SJSA1 (cell line): ENCODE measurements at places on chromosomes 11 and 22. TPM values are rescaled to one million over a fixed set of nuclear protein-coding genes. Genes with fewer than 3 reads are reported as not detected.

DNA sequence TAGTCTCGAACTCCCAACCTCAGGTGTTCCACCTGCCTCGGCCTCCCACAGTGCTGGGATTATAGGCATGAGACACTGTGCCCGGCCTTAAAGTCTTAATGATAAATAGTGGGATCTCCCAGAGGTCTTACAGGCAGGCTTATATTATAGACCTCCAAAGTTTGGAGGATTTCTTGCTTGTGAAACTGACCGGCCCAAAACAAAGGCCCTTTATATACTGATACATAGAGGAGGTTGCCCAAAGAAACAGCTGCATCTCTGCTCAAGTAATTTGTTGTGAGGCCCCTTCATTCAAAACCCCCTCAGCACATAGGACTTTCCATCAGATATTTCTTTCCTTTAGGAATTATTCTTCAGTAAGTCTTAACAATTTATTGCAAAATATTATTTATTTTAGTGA lies 27.4 kb upstream of the RDX start:
- no peak for DNase-seq

DNA sequence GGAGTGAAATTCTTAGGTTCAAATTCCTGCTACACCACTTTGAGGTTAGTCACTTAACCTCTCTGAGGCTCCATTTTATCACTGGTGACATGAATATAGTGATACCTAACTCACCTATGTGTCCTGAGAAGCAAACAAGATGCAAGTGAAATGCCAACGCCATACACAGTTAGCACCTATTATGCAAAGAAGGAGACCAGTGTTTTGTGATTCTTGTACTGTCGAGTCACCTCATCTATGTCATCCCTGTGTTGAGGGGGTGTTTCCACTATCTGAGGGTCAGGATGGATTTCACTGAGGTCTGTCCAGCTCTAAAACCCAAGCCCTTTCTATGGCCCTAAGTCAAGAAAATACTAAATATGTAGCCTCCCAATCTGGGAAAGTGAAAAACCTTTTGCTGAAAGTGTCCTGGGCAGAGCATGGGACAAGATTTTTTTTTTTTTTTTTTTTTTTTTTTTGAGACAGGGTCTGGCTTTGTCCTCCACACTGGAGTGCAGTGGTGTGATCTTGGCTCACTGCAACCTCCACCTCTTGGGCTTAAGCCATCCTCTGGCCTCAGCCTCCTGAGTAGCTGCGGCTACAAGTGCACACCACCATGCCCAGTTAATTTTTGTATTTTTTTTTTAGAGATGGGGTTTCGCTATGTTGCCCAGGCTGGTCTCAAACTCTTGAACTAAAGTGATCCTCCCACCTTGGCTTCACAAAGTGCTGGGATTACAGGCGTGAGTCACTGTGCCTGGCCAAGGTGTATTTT lies 5.0 kb upstream of the MCM5 start:
- no peak for DNase-seq

DNA sequence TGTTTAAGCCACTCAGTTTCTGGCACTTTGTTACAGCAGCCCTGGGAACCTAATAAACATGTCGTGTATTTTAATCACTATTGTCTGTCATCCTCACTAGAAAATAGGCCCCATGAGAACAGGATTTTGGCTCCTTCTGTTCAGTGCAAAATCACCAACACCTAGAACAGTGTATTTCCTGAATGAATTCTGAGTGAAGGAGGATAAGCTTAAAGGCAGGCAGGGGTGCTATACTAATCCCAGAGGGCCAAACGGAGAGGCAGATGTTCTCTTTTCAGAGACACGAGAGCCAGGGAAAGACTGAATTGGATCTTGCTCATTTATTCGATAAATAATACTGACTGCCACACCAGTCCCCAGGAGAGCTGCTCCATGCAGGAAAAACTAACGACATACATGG lies 10.4 kb downstream of the SMCO4 start:
- no peak for DNase-seq

Gene P2RY6
- not detected in 2 replicates for total RNA-seq

GRCh38 chr11:6022956-6023355 lies 7.6 kb downstream of the OR56A1 start:
- no peak for DNase-seq

DNA sequence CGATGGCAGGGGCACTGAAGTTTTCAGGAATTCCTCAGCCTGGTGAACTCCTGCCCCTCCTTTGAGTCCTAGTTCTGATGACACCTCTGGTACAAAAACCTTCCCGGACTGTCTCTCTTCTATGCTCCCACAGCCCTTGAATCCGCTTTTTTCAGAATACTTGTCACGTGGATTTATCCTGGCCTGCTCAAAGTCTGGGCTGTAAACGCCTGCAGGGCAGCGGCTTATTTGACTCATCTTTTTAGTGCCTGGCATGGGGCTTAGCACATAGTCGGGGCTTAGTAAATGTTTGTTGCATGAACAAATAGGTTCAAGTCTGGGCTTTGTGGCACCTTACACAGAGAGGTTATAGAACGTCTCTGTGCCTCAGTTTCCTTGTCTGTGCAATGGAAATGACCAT lies 13.4 kb upstream of the KCNJ11 start:
- DNase-seq = no peak

Gene ART1
- not detected in 2 replicates for total RNA-seq

Gene RAC2
- 2.0 and 2.1 TPM in 2 replicates for total RNA-seq

Gene TRIM6
- total RNA-seq = 24.1 and 26.2 TPM in 2 replicates

DNA sequence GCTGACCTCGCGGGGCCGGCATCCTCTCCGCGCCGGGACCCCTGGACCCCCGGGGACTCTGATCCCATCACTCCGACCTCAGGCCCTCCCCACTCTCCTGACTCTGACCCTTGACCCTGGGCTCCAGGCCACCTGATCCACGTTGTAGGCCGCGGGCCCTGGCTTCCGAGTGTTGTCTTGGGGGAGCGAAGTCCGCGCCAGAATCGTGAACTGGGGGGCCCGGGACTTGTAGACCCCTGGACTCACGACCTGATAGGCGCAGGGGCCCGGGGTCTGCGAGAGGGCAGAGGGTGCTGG lies 716 bp upstream of the TYMP start:
- DNase-seq = no peak

Gene MPST
- 37.3 and 38.3 TPM in 2 replicates for total RNA-seq

Gene OR52N4
- not detected in 2 replicates for total RNA-seq

DNA sequence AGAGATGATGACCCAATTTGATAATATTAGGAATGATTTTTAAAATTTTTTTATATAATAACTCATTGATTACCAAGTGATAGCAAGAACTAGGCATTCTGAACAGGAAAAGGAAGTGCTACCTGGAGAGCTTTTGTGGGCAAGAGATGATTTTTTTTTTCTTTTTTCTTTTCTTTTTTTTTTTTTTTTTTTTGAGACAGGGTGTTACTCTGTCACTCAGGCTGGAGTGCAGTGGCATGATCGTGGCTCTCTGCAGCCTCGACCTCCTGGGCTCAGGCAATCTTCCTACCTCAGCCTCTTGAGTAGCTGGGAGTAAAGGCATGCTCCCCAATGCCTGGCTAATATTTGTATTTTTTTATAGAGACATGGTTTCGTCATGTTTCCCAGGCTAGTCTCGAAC lies 40.4 kb downstream of the TNRC6B start:
- no peak for DNase-seq

DNA sequence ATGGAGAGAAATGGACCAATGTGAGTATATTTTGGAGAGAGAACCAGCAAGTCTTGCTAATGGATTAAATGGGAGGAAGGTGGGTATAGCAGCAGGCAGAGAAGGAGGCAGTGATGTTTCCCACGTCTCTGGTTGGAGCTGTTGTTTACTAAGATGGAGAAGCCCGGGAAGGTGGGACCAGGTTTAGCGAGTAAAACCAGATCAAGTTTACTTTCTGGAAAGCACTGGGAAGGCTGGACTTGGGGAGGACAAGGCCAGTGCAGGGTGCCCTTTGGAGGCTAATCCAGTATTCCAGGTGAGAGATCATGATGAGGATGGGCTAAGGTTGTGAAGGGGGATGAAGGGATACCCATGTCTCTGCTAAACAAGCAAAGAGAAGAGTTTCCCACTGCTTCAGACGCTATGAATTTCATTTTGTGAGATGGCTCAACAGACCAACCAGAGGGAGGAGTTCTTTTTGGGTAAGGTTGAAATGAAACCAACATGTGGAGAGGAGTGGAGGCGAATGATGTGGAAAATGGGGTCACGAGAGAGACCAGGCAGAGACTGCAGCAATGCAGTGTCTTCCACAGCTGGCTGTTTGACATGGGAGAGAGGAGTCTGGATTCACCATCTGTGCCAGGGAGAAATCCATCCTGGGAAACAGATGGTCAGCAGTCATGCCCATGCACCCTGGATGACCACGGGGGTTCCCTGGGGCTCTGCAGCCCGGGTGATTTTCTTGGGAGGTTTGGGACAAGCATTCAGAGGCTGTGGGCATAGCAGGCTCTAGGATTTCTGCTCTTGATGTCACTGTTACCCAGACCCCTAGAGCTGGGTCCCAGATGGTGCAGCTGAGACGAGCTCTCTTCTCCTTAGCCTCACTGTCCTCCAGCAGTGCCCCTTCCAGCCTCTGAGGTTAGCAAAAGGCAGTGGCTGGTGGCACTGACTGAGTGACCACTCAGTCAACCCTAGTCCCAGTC lies 24.9 kb downstream of the COMMD9 start:
- no peak for DNase-seq

GRCh38 chr11:116112087-116112935 lies 608.1 kb upstream of the CADM1 start:
- no peak for DNase-seq

Gene SCN4B
- total RNA-seq = not detected in 2 replicates

DNA sequence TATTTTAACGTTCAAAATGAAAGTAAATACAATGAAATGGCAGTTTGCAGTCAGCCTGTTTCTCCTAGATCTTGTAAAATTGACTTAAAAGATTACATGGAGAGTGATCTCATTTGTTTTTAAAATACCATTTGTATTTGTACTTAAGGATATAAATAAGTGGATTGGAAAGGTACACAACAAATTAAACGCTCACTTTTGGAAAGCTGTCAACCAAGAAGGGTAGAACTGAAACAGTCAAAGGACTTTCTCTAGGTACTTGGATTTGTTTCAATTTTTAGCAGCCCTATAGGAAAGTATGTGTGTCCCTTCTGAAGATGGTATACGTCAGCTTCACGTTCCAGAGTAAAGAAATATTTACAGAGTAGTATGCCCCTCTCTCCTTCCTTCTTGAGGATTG lies 7.3 kb downstream of the TBRG1 start:
- DNase-seq = no peak

Gene PRR33
- total RNA-seq = not detected in 2 replicates
